Thymus (tissue), 14 donors: ENCODE measurements at places on chromosomes 4 and X. TPM values are rescaled to one million over a fixed set of nuclear protein-coding genes. Genes with fewer than 3 reads are reported as not detected.

- no peak for DNase-seq
Observed at GRCh38 chr4:136369073-136369472, 1163.2 kb downstream of the PCDH18 start.

- no peak for DNase-seq
Observed at GRCh38 chr4:55499495-55499894, 47.2 kb downstream of the CLOCK start.

DNA sequence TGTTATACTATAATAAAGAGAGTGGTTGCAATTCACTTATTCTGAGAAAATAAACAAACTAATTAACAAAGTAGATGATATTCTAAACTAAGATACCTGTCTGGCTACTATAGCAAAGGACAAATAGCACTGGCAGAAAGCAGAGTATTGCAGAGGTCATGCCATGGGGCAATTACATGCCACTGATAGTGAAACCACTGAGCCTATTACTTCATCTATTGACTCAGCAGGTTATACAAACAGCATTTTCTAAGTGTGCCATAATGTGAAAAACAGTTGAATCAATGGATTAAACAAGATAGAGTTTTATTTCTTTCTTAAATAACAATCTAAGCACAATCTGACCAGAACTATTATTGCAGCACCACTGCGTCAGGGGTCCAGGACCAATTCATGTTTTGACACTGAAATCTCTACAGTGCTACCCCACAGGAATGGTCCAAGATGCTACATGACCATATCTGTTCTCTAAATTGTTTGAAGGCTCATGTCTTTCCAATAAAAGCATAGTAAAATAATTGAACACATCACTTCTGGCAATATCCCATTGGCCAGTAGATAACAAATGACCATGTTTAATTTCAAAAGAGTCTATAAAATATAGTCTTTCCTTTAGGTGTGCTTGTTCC lies 389.5 kb upstream of the GRID2 start:
- DNase-seq, result no peak

DNA sequence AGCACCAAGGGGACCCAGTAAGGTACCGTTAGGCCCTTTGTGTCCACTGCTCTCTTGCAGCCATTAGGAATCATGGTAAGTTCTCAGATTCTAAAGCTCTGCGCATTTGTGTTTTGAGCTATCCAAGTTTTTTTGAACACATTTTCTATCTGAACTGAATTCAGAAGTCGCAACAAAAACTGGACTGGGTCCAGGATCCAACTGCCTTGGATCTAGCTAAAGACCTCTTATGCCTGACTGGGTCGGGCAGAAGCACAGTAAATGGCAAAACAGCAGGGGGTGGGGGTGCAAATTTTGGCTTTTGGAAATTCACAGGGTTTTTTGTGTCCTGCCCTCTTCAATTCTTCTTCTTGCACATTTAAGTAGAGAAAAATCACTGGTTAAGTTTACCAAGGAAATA lies 30.0 kb downstream of the RCHY1 start:
- DNase-seq, result no peak

- no peak for DNase-seq
Observed at GRCh38 chrX:48196745-48197201, at the start of gene SSX5. Gene SSX5, minus strand, starts transcription at chrX:48196795. Its CDS starts 1,437 bp downstream, at chrX:48195358.

GRCh38 chrX:154490021-154490413 lies 412 bp downstream of the SLC10A3 start:
- DNase-seq, result no peak

DNA sequence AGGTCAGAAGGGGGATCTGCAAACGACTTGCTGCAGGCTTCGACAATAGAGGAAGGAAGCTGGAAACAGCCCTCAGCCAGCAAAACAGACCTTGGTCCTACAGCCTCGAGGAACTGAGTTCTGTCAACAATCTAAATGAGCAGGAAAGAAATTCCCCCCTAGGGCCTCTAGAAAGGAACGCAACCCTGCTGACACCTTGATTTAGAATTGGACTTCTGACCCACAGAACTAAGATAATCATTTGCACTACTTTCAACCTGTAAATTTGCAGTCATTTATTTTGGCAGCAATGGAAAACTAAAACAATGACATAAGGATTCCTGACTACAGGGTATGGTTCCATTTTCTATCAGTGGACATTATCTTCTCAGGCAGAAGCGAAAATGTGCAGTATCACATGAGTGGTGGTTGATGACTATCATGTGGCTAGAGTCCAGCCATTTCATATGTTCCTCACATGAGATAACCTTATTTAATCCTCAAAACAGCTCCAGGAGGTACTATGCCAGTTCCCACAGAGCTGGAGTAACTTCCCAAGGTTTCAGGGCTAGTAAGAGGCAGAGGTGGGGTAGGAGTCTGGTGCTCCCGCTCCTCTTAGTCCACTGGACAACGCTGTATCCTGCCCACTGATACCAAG lies 61.6 kb downstream of the SAT1 start:
- DNase-seq, result no peak

DNA sequence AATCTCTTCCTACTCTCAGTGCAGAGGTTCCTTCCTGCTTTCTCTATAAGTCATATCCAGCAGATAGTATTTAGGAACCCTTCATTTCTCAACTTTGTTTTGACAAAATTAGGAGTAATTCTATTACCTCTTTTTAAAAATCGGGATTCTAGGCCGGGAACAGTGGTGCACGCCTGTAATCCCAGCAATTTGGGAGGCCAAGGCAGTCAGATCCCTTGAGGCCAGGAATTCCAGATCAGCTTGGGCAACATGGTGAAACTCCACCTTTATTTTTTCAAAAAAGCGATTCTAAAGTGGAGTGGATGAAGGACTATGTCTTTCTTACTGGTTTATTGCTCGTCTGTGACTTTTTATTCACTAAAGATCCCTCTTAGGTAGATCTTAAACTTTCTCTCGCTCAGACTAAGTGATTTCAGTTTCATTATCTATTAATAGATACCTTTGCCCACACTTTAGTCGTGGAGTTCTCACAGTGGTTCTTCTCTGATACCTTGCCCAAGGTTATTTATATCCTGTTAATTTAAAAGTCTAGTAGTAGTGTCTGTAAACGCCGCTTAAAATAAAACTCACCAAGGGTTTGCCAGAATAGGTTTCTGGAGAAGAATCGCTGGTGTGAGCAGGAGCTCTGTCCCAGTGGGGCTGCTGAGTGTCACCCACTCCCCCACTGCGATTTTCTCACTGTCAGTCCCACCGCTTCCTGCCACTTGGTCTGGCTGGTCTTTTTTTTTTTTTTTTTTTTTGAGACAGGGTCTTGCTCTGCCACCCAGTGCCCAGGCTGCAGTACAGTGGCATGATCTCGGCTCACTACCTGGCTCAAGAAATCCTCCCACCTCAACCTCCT lies 27.0 kb upstream of the TMEM131L start:
- DNase-seq, result no peak

DNA sequence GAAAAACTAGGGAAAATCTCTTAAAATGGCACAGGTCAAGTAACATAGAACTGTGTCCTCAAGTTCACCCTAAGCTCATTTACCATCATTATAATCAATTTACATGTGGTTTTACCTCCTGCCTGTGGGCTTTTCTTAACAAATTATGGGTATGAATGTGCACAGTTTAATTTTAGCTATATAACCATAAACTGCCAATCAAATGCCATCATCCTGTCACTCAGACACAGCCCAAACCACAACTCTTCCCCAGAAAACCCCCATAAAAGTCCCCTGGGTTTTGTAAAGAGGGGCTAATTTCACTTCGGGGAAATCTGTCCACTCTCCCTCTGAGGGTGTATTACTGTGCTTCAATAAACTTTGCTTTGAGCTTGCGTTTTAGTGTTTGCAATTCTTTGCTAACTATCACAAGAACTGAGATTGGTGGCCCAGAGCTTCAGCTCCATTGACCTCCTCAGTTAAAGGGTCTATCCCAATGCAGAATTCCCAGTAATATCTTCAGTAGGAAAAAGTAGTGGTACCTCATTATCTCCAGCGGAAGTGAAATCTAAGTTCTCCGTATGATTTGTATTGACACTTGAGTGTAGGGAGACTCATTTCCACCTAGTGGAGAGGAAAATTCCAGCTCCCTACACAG lies 394.6 kb downstream of the SPOCK3 start:
- no peak for DNase-seq

GRCh38 chr4:82043081-82043808 lies 330.5 kb downstream of the HNRNPD start:
- DNase-seq, result no peak

- no peak for DNase-seq
Observed at GRCh38 chr4:85102606-85103005, 136.1 kb upstream of the WDFY3 start.

DNA sequence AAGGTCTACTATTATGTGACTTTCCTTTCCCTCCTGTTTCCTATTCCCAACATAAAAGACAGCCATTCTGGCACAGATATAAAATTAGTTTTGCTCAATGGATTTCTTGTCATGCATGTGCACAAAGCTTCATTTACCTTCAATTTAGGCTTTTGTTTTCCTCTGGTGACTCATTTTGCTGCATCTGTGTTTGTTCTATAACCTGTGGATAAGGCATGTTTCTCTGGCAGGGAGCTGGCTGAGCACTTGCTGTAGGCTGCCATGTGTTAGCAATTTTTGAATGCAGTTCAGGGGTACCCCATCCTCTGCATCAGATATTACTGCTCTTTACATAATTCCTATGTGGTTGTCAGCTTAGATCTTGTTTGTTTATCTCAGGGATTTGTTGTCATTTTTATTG lies 202.8 kb upstream of the GRID2 start:
- DNase-seq, result no peak

GRCh38 chr4:1347410-1347864 lies 429 bp downstream of the UVSSA start:
- no peak for DNase-seq

DNA sequence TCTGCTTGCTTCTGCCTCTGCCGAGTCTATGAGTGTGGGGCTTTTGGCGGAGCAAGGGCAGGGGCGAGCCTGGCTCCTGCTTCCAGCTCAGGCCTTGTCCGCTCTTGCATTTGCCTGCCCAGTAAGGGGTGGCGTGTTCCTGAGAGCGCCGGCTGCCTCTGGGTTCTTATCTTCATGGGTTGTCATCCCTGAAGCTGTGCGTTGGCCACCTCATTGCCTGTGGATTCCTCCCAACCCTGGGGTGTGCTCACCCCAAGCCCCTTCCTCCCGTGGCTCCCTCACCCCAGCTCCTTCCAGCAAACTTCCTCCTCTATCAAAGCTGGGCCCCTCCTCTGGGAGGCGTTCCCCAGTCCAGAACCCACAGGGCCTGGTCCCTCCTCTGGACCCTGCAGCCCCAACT lies 17.5 kb downstream of the SH3BP2 start:
- DNase-seq, result no peak

DNA sequence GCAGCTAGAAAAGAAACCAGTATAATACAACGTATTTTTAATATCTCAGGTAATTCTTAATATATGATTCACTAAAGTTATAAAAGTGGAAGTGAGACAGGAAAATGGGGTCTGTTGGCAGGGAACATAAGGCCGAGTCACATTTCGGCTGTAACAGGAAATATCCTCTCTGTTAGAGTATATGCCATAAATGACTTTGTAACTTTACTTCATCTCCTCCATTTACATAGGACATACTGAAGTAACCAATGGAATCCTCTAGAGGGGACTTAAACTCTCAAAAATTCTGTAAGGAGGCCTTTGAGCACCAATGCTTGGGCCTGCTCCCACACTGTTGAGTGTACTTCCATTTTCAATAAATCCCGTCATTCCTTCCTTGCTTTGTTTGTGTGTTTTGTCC lies 71.3 kb downstream of the ANKRD17 start:
- DNase-seq, result no peak

GRCh38 chr4:11069083-11069482 lies 359.6 kb downstream of the HS3ST1 start:
- no peak for DNase-seq

DNA sequence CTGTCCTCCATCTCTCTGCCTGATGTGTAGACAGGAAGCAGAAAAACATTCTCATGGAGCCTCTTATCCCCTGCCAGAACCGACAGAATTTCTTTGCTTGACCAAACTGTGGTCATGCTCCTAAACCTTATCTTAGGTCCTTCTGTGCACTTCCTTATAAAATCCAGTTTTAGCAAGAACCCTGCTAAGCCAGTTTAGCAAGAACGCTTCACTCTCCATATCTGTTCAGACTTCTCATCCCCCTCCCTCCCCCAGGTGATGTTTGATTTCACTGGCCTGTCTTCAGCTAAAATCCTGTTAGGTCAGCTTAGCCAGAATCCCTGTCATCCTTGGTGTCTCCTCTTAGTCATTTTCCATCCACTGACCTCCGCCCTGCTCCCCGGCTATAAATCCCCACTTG lies 1130.9 kb upstream of the PRKX start:
- no peak for DNase-seq

GRCh38 chr4:15238720-15239119 lies 189.1 kb upstream of the C1QTNF7 start:
- no peak for DNase-seq

GRCh38 chrX:46587158-46587557 lies 13.6 kb downstream of the CHST7 start:
- DNase-seq, result no peak

DNA sequence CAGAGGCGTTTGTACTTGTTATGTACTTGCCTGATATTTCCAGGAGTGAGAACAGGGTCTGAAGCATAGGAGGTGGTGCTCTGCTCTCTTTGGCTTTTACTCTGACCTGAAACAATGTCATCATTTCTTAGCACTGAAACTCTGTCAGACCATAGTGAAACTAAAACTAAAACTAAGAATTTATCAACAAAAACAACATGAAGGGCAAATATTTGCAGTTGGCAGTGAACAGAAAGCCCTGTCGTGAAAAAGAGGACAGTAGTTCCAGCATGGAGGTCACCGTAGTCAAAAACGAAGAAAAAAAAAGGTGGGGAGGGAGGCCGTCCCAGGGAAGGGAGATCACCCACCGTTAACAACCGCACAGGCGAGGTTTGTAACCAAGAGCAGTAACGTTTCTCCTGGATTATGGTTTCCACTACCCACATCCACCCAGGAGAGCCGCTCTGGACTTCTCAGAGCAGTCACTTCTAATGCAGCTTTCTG lies 97.5 kb downstream of the ANK2 start:
- DNase-seq, result no peak

DNA sequence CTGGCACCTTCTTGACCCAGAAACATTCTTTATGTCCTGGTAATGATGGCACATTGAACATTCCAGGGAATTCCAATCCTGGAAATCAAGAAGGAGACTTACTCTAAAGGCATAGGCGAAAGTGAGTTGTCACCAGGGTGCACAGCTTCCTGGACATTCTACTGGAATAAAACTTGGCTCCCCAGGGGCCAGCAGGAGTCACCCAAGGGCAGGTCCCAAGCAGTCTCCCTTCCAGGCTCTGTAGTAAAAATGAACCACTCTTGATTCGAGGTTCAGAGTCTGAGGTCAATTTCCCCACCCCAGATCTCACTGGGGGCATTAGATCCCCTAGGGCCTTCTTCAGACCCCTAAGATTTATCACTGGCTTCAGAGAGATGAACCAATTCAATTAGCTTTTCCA lies 338.7 kb upstream of the GATB start:
- DNase-seq, result peak; percentile 45

- no peak for DNase-seq
Observed at GRCh38 chr4:109658871-109659410, 44.3 kb downstream of the CASP6 start.

GRCh38 chr4:158816955-158817354 lies 48.1 kb downstream of the FNIP2 start:
- DNase-seq, result no peak

The PASD1 gene
- 0.05 TPM for total RNA-seq

The TRAM1L1 gene
- 1.4 TPM for total RNA-seq

The HSFX2 gene
- 0.28 TPM for total RNA-seq

The SH3RF1 gene
- total RNA-seq, result 2.0 TPM

The GAGE12H gene
- total RNA-seq, result not detected
